ENCODE measurements at places on chromosomes 5 and 9.

- DNase-seq = no peak
These were observed 175.1 kb downstream of the CCDC192 start for GRCh38 chr5:127878174-127878750.

DNA sequence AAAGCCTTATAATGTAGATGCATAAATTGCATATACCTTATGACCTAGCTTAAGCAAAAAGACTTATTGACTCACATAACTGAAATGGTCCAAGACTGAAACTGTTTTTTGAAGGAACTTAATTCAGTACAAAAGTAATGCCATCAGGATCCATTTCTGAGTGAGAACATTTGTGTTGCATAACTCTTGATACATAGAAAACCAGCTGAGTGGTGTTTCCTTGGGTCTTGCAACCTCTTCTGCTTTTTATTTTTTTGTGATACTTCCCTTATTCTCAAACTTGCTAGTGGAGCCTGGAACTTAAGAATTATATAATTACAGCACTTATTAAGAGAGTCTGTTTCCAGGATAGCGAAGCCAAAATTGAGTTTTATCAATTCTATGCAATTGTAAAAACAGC, 272.0 kb downstream of the MAN2A1 start:
- no peak for DNase-seq

- no peak for DNase-seq
These were observed 17.7 kb downstream of the EFNA5 start for GRCh38 chr5:107652839-107653607.

DNA sequence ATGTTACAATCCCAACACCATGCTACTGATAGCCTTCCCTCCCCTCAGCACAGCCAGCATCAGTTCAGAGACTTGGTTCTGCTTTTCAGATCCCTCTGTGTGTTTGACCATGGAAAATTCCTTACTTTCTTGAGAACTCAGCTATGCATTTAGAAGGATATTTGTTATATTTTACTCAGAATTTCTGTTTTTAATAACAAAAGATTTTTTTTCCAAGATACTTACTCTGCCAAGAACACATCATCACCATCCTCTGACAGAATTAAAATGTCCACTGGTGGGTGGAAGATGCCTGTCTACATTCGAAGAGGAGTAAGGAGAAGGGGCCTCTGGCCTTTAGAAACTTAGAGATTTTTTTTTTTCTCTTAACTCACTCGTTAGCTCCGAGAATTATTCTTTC, 56.1 kb upstream of the CKMT2 start:
- no peak for DNase-seq

- DNase-seq = no peak
These were observed 1014.8 kb downstream of the NR2F1-AS1 start for GRCh38 chr5:92566113-92566786.

DNA sequence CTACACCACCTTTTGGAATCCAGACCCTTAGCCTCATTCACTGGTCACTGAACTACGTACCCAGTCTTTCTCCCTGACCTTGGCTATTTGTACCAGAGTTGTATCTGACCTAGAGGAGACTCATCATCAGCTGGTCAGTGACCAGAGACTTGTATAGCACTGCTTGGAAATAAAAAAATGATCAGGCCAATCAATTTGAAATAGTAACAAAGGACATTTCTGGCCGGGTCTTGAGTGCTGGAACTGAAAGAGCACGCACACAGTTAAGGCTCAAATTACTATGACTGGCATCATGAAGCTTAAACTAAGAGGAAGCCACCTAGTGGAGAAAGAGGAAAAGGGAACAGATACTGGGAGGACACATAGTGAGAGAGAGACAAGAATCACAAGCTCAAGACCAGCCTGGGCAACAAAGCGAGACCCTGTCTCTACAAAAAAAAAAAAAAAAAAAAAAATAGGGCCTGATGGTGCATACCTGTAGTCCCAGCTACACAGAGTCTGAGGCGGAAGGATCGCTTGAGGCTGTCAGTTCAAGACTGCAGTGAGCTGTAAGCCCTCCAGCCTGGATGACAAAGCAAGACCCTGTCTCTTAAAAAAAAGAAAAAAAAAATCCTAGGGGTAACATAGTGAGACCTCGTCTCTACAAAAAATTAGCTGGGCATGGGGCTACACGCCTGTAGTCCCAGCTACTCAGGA, 12.8 kb upstream of the SRP19 start:
- DNase-seq = no peak

GRCh38 chr5:93723005-93723404, 18.4 kb downstream of the POU5F2 start:
- DNase-seq = no peak

- DNase-seq = no peak
These were observed 65.0 kb downstream of the AGTPBP1 start for GRCh38 chr9:85676790-85677189.

GRCh38 chr9:26391036-26391435, 501.6 kb downstream of the CAAP1 start:
- no peak for DNase-seq

DNA sequence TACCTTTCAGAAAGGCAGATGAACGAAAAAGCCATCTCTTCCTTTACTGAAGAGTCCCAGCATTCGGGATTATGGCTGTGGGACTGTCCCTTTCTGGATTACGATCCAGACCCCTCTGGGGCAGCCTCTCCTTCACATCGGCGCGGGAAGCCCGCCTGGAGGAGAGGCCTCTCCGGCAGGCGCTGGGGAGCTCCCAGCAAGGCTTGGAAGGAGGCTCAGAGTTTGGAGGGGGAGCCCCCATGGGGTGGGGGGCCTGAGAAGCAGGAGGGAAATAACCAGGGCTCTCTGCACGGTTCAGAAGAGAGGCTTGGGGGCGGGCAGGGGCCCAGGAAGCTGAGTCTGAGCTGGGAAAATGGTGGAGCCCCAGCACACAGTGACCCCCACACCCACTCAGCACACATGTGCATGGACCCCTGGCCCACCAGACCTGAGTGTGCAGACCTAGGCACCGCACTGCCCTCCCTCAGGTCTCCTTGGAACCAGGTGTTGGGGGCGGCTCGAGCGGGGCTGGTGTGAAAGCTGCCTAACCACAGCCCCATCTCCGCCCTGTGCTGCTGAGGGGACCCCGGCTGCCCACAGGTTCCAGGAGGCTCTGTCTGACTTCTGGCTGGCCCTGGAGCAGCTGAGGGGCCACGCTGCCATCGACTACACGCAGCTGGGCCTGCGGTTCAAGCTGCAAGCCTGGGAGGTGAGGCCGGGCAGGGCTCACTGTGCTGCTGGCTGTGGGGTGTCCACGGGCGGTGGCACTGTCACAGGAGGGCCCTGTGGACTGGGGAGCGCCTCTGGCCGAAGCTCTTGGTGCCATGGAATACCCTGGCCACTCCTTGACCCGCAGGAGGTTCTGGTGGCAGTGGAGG, 4.5 kb downstream of the NOXA1 start:
- peak; percentile 90 for DNase-seq

DNA sequence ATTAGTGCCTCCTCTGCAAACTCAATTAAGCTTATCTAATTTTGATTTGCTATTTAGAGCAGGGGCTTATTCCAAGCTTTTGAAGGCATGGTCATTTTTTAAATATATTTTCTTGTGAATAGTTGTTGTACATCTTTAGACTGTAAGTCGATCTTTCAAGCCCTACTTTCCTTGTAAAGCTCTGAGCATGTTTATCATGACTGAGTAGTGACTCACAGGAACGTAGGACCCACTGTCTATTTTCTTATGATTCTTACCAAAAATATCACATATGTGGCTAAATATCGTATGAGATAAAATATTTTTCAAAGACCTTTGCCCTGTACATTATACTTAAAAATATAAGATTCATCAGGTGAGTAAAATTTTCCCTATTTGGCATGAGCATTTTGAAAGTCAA, 440.4 kb upstream of the GRIN3A start:
- DNase-seq = no peak

DNA sequence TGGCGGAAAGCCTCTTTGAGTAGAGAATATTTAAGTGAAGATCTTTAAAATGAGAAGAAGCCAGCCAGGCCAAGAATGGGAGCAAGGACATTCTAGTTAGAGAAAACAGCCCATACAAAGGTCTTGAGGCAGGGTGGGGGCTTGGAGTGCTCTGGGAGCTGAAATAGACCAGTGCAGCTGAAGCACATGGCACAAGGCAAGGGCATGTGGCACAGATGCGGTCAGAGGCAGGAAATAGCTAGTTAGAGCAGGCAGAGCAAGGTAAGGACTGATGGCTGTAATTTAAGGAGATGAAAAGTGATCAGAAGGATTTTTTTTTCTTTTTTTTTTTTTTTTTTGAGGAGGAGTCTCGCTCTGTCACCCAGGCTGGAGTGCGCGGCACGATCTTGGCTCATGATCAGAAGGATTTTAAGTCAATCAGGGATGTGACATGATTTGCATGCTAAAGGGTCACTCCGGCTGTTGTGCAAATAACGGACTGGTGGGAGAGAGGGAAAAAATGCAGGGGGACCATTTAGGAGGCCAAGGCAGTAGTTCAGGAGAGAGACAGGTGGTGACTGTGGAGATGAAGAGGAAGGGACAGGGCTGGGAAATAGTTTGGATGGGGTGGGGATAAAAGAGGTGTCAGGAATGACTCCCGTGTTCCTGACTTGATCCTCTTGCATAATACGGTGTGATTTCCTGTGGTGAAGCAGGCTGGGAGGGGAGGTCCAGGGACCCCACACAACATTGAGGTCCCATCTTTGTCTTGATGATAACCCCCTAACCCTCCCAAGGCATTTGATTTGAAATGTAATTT, 207.6 kb downstream of the HSPA4 start:
- peak; percentile 13 for DNase-seq

DNA sequence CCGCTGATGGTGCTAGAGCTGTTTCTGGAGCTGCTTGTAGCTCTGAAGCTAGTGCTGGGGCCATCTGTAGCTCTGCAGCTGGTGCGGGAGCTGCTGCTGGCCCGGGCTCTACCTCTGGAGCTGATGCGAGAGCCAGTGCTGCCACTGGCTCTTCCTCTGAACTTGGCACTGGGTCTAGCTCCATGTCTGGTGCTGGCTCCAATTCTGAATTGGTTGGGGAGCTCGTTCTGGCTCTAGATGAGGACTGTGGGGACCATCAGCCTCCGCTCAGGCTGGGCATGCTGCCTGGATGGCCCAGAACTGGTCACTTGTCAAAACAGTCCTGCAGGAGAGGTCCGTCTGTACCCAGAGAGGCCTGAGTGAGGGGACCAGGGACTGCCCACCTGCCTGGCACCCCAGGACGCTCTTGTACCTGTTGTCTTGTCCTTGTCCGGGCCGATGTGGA, 21.5 kb downstream of the OBP2B start:
- no peak for DNase-seq

DNA sequence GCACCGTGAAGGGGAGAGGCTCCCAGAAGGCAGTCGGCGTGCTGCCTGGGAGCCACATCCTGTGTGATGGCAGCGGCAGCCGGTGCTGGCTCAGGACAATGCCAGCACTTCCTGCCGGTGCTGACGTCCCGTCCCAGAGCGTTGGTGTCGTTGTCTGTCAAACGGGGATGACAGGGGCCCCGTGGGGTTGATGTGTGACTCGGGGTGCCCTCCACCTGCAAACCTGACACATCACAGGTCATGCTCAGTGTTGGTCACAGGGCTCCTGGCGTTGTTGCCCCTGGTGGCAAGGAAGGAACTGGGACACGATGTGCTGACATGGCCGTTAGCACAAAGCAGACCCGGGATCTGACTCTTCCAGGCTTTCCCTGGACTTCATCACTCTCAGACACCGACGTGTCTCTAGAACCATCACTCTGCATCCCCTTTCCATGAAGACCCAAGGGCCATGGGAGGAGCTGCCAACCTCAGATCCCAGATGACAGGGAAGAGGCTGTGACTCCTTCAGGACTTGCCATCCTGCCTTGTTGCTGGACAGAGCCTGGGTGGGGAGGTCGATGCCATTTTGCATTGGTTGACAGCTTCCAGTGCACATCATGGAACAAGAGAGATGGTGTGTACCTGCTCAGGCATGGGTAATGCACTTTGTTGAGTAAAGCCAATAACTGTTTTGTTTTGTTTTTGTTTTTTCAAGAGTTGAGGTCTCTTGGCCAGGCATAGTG, 21.5 kb downstream of the PLPP7 start:
- no peak for DNase-seq

GRCh38 chr9:83197591-83197990, 134.6 kb upstream of the RASEF start:
- no peak for DNase-seq

DNA sequence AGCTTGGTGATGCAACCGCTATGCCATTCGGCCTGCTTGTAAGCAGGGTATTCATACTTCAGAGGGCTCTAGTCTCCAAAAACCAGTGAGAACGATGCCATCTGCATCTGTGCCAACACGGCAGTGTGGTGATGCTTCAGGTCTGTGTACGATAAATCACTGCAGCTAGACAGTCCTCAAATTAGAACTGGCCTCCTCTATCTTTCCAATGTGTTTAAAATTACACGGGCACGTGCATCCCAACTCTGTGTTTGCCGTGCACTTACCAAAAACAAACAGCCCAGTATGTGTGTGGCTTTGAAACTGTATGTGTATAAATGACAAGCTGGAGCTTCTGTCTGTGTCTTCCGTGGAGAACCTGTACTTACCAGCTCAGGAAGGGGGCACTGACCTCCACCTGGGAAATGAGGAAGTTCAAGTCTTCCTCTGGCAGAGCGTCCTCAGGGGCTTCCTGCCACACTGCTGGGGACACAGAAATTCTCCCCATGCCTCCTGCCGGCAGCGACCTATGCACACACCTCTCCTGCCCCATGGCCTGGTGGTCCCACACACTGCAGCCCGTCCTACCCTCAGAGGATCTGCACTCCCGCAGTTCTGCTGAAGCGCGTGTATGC, 12.3 kb downstream of the MED10 start:
- DNase-seq = no peak

- DNase-seq = no peak
These were observed 352.4 kb downstream of the CETN3 start for GRCh38 chr5:90056911-90057705.

DNA sequence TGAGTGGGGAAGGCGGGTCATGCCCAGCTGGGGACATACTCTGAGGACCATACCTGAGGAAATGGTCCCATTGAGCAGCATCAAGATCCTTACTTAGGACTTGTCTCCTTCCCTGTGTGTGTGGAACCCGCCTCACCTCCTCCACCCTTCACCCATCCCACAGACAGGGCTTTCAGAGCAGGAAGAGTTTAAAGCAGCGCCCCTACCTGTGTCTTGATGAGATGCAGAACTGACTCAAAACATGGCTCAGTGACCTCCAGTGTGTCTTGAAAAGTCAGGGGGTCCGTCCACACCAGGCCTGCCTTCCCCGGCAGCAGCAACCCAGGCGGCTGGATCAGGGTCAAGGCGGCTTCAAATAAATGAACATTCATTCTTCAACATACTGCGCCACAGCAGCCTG, 38.4 kb downstream of the PLAC8L1 start:
- no peak for DNase-seq

- no peak for DNase-seq
These were observed 180.7 kb upstream of the TARS1 start for GRCh38 chr5:33260098-33260497.

DNA sequence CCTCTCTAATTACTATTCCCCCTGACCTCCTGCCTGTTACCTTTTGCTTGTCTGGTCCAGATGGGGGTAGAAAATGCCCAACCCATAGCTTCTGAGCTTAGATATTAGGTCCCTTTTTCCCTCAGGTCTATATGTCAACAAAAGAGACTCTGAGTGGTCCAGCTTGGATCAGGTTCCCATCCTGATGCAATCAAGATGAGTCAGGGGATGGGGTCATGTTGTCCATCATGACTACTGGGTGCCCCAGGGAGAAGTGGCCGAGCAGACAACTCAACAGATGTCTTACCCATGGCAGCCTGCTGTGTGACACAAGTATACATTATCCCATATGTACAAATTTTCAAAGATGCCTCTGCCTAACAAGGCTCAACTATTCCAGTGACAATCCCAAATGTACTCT, 9.1 kb upstream of the ANKH start:
- DNase-seq = no peak

- no peak for DNase-seq
These were observed 6.0 kb upstream of the PRRT1B start for GRCh38 chr9:131539223-131539923.

GRCh38 chr9:4092793-4093709, 206.8 kb downstream of the GLIS3 start:
- DNase-seq = no peak

Measured in chondrocyte (in vitro differentiated cells).